ENCODE measurements at places on chromosomes 6 and 20. TPM values are rescaled to one million over a fixed set of nuclear protein-coding genes. Genes with fewer than 3 reads are reported as not detected.

DNA sequence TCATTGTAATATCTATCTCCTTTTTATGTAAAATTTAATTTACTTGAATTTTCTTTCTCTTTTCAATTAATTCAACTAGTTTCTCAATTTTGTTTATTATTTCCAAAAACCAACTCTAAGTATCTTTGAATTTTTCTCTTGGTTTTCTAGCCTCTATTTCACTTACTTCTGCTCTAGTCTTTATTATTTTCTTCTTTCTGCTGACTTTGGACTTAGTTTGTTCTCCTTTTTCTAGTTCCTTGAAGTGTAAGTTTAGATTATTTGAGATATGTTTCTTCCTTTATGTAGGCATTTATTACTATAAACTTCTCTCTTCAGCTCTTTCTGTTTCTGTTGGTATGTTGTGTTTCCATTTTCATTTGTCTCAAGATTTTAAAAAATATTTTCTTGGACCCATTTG is 70.8 kb downstream of the TNFAIP3 start:
- H3K27me3 ChIP-seq: no peaks in the 10 kb centered on the region
- H3K27ac ChIP-seq: no peak overlapping the region
- H3K4me3 ChIP-seq: no peak overlapping the region
- no peaks in the 10 kb centered on the region for H3K4me1 ChIP-seq

DNA sequence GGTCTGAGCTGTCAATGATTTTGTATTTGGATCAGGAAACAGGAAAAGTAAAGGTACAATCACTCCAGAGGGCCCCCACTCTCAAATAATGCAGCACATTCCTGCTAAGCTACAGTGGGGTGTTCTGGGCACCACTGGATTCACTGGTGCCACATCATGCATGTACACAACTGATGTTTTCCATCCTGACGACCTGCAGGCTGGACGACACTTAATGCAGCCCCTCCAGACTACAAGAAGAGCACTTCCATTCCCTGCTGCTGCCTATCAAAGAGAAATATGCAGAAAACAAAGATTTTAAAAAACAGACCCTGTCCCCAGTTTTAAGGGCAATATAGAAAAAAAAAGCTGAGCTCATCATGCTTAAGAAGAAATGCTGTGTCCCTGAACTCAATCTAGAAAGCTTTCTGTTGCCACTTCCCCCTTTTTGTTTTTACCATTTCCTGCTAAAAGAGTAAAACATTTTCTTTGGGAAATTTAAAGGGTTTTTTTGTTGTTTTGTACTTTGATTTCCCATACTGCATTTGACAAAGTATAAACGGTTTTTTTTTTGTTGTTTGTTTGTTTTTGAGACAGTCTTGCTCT is 35.5 kb downstream of the ABHD12 start:
- no peaks in the 10 kb centered on the region for H3K36me3 ChIP-seq
- no peaks in the 10 kb centered on the region for H3K27me3 ChIP-seq
- H3K4me1 ChIP-seq: peaks cover 11% of the 10 kb centered on the region
- H3K27ac ChIP-seq: no peak overlapping the region

- no peaks in the 10 kb centered on the region for H3K36me3 ChIP-seq
- DNase-seq: no peak
- peak overlapping the region; percentile 93 for H3K27ac ChIP-seq
- peaks cover 26% of the 10 kb centered on the region for H3K4me1 ChIP-seq
- no peaks in the 10 kb centered on the region for H3K27me3 ChIP-seq
Measured at GRCh38 chr6:49462599-49462926, 490 bp downstream of the MMUT start.

The SMOC2 gene
- total RNA-seq: 56.3 TPM

The VSTM2L gene
- 24.5 TPM for total RNA-seq

GRCh38 chr20:33811776-33812151 is 616 bp downstream of the CHMP4B start:
- no peaks in the 10 kb centered on the region for H3K27me3 ChIP-seq
- peak overlapping the region; percentile 99 for H3K27ac ChIP-seq
- peak overlapping the region; percentile 100 for H3K4me3 ChIP-seq
- no peak for DNase-seq
- H3K36me3 ChIP-seq: peaks cover 6% of the 10 kb centered on the region

The APOBEC2 gene
- total RNA-seq: not detected

GRCh38 chr6:56246541-56246880 is 869 bp downstream of the COL21A1 start:
- DNase-seq: no peak
- H3K36me3 ChIP-seq: no peaks in the 10 kb centered on the region

The RIPOR2 gene
- 0.92 TPM for total RNA-seq

GRCh38 chr6:75579951-75580350 is 21.7 kb upstream of the SENP6 start:
- H3K4me1 ChIP-seq: no peaks in the 10 kb centered on the region
- H3K27me3 ChIP-seq: no peaks in the 10 kb centered on the region
- peaks cover 5% of the 10 kb centered on the region for H3K36me3 ChIP-seq
- no peak overlapping the region for H3K27ac ChIP-seq
- DNase-seq: no peak

The LY6G5C gene
- total RNA-seq: 3.6 TPM

The WFDC9 gene
- not detected for total RNA-seq

The HDGFL1 gene
- not detected for total RNA-seq

The NNAT gene
- 2.7 TPM for total RNA-seq

DNA sequence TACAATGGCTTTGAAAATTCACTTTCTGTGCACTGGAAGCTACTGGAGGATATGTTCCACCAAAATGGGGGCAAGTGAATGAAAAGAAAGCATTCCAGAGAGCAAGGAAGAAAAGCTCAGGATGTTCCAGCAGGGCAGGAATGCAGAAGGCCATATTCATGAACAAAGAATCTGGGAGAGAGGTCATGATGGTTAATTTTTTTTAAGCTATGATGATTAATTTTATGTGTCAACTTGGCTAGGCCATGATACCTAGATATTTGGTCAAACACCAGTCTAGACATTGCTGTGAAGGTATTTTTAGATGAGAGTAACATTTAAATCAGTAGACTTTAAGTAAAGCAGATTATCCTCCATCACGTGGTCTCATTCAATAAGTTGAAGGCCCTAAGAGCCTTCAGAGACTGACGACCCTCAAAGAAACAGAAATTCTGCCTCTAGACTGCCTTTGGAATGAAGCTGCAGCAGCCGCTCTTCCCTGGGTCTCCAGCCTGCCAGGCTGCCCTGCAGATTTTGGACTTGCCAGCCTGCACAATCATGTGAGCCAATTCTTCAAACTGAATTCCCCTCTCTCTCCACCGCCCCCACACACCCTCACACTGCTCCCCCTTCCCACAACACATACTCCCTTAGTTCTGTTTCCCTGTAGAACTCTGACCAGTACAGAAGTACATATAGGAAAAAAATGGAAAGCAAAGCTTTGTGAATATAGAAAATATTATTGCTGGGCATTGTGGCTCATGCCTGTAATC is 20.1 kb upstream of the GCM1 start:
- DNase-seq: no peak
- H3K36me3 ChIP-seq: no peaks in the 10 kb centered on the region
- H3K4me1 ChIP-seq: peaks cover 42% of the 10 kb centered on the region
- H3K27me3 ChIP-seq: no peaks in the 10 kb centered on the region

GRCh38 chr6:170087941-170088581 is 202.8 kb downstream of the DLL1 start:
- no peak overlapping the region for H3K4me3 ChIP-seq
- H3K27ac ChIP-seq: no peak overlapping the region
- peaks cover 17% of the 10 kb centered on the region for H3K27me3 ChIP-seq
- peaks cover 5% of the 10 kb centered on the region for H3K4me1 ChIP-seq
- peak; percentile 69 for DNase-seq

GRCh38 chr6:133957780-133958242 is 4.8 kb downstream of the TBPL1 start:
- no peaks in the 10 kb centered on the region for H3K36me3 ChIP-seq
- DNase-seq: no peak
- H3K27me3 ChIP-seq: no peaks in the 10 kb centered on the region
- H3K4me3 ChIP-seq: no peak overlapping the region
- no peak overlapping the region for H3K27ac ChIP-seq

The MYH7B gene
- 0.30 TPM for total RNA-seq

The MUC22 gene
- total RNA-seq: not detected

DNA sequence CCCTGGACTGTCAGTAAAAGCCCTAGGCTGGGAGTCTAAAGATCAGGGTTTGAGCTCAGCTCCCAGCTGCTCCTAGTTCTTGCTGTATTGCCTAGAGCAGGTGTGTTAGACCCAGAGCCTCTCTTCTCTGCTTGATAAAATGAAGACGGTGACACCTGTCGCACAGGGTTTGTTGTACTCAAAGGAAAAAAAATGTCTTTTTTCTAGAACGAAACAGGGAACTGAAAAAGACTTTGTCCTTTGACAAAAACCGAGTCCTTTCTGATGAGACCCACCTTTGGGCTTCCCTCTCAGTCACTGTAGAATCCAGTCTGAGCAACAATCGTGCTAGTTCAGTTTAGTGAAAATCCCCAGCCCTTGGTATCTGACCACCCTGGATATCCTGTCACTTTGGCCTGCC is 102.1 kb upstream of the LAMP5 start:
- peaks cover 8% of the 10 kb centered on the region for H3K36me3 ChIP-seq
- no peaks in the 10 kb centered on the region for H3K27me3 ChIP-seq
- no peak overlapping the region for H3K4me3 ChIP-seq
- DNase-seq: no peak
- peaks cover 26% of the 10 kb centered on the region for H3K4me1 ChIP-seq

DNA sequence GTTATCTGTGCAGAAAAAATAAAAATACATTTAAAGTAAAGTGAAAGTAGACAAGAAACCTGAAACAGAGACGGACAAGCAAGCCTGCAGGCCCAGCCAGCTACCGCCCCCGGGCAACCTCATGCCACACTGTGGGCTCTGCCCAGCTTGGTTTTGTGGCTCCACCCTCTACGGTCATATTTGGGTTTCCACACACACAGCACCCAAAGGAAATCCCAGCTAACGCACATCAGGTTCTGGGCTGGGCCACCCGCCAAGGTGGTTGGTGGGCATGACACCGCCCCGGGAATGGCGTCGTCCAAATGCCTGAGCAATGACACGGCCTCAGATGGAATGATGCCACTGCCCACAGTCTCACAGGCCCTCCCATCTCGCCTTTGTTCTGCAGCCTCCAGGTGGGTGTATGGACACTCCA is 22.9 kb downstream of the FAM110A start:
- H3K4me1 ChIP-seq: peaks cover 16% of the 10 kb centered on the region
- H3K36me3 ChIP-seq: no peaks in the 10 kb centered on the region
- DNase-seq: peak; percentile 76
- no peak overlapping the region for H3K4me3 ChIP-seq
- no peaks in the 10 kb centered on the region for H3K27me3 ChIP-seq
- peak overlapping the region; percentile 65 for H3K27ac ChIP-seq

The TXNDC5 gene
- total RNA-seq: 226 TPM

- H3K4me3 ChIP-seq: peak overlapping the region; percentile 91
- peak overlapping the region; percentile 74 for H3K27ac ChIP-seq
Measured at GRCh38 chr20:25695532-25696370, 902 bp downstream of the ZNF337 start.

GRCh38 chr6:142645663-142646062 is 299.3 kb downstream of the HIVEP2 start:
- peaks cover 9% of the 10 kb centered on the region for H3K4me1 ChIP-seq
- no peak overlapping the region for H3K4me3 ChIP-seq
- peaks cover 24% of the 10 kb centered on the region for H3K27me3 ChIP-seq
- no peak overlapping the region for H3K27ac ChIP-seq

DNA sequence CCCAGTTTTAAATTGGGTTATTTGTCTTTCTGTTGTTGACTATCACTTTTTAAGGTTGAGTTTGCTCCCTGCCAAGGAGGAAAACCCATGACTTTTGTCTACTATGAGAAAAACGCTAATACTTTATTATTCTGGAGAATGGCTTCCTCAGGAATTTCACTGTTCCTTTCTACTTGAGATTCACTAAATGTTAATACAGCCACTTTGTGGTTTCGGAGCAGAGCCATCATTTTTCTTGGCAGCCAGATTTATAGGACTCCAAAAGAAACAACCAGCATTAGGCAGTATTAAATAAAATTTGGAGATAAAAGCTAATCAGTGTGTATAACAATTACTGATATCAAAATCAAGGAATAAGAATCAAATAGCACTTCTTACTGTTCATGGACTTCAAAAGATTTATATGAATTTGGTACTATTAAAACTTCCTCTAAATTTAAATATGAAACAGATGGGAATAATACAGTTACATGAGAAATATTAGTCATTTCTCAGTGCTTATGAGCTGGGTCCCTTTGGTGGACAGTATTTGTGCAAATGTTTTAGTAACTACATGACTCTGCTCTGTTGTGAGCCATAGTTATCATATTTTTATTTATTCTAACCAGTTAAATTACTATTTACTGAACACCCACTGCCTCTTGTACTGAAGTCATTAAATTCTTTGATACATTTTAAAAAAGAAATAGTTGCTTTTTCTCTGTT is 64.1 kb upstream of the FBXO30 start:
- H3K27me3 ChIP-seq: no peaks in the 10 kb centered on the region
- peak overlapping the region; percentile 41 for H3K27ac ChIP-seq
- H3K36me3 ChIP-seq: peaks cover 3% of the 10 kb centered on the region

- peaks cover 45% of the 10 kb centered on the region for H3K4me1 ChIP-seq
- peaks cover 5% of the 10 kb centered on the region for H3K36me3 ChIP-seq
- no peak overlapping the region for H3K4me3 ChIP-seq
- peak overlapping the region; percentile 88 for H3K27ac ChIP-seq
Measured at GRCh38 chr6:3324262-3324942, 65.7 kb downstream of the PSMG4 start.

DNA sequence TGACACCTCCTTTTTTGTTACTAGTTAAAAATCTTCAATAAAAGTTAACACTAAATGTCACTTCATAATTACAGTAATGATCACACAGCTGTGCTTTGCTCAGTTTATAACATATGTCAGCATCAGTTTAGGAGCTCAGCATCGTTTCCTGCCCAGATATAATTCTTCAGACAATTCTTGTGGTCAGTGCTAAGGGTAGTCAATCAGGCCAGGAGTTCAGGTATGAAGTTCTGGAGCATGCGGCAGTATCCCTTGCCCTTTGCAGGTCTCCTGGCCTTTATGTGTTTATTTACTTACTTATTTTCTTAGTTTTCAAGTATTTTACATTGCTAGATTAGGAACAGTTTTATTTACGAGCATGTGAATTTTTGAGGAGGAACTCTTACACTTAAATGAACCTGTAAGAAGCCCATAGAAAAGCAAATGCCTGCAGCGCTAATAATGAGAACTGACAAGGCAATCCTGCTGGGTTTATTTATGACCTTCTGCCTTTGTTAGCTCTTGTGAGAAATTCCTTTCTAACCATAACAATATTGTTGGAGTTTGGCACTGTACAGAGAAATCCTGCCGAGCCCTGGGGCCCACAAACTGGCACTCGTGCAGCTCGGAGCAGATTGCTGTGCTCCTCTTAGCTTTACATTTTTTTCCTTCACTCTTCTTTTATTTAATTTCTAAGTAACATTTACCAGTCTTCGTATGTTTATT is 252.8 kb downstream of the TMEM242 start:
- peaks cover 59% of the 10 kb centered on the region for H3K4me1 ChIP-seq
- H3K27ac ChIP-seq: peak overlapping the region; percentile 0
- no peaks in the 10 kb centered on the region for H3K27me3 ChIP-seq
- H3K4me3 ChIP-seq: no peak overlapping the region

GRCh38 chr6:132961610-132962009 is 147.2 kb downstream of the RPS12 start:
- H3K27me3 ChIP-seq: peaks cover 5% of the 10 kb centered on the region
- peaks cover 34% of the 10 kb centered on the region for H3K4me1 ChIP-seq
- no peak overlapping the region for H3K4me3 ChIP-seq
- no peak for DNase-seq
- H3K36me3 ChIP-seq: peaks cover 2% of the 10 kb centered on the region

The RNF114 gene
- 46.2 TPM for total RNA-seq
